ENCODE measurements at places on chromosomes 12 and 14. TPM values are rescaled to one million over a fixed set of nuclear protein-coding genes. Genes with fewer than 3 reads are reported as not detected.

DNA sequence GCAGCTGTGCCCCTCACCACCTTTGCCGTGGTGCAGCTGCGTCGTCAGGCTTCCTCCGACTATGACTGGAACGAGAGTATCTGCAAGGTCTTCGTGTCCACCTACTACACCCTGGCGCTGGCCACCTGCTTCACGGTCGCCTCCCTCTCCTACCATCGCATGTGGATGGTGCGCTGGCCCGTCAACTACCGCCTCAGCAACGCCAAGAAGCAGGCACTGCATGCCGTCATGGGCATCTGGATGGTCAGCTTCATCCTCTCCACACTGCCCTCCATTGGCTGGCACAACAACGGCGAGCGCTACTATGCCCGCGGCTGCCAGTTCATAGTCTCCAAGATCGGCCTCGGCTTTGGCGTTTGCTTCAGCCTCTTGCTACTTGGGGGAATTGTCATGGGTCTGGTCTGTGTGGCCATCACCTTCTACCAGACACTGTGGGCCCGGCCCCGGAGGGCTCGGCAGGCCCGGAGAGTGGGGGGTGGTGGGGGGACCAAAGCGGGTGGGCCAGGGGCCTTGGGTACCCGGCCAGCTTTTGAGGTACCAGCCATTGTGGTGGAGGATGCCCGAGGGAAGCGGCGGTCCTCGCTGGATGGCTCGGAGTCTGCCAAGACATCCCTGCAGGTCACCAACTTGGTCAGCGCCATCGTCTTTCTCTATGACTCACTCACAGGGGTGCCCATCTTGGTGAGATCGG is 2.6 kb downstream of the GPR162 start:
- DNase-seq: no peak

The RPGRIP1 gene
- 0.61 TPM for polyA plus RNA-seq

DNA sequence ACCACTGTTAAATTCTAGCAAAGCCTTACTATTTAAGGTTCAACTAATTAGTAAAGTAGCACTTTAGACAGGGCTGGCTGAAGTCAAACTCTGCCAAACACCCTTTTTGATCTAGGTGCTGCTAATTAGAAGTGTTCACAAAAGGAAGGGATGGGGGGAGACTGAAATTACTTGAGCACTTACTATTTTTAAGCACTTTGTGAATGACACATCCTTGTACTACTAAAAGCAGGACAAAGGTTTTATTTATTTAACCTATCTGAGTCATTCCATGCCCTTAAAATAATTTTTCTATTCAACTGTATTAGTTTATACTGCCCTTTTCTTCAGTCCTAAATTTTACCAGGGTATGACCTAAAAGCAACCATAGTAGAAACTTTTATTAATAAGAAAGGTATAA is 20.1 kb downstream of the MBIP start:
- DNase-seq: no peak

- DNase-seq: no peak
These were observed 35.7 kb downstream of the HIGD1C start for GRCh38 chr12:50988051-50988450.

DNA sequence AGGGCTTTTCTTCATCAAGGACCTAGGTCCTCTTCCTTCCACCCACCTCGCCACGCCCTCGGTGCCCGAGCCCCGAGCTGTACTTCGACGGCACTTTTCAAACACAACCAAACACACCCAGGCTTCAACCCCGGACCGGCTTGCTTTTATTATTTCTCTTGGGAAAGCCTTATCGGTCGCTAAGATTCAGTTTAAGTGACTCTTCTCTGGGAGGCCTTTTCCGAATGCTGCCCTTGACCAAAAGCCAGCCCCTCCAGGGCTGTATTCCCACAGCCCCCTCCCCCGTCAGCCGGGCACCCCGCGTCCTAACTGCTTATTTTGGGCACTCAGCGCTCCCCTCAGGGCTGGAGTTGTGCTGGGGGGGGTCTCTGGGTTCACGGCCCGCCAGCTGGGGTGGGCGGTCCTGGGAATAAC is 644 bp upstream of the PPP4R4 start:
- peak; percentile 81 for DNase-seq

The NFATC4 gene
- 145 TPM for polyA plus RNA-seq

DNA sequence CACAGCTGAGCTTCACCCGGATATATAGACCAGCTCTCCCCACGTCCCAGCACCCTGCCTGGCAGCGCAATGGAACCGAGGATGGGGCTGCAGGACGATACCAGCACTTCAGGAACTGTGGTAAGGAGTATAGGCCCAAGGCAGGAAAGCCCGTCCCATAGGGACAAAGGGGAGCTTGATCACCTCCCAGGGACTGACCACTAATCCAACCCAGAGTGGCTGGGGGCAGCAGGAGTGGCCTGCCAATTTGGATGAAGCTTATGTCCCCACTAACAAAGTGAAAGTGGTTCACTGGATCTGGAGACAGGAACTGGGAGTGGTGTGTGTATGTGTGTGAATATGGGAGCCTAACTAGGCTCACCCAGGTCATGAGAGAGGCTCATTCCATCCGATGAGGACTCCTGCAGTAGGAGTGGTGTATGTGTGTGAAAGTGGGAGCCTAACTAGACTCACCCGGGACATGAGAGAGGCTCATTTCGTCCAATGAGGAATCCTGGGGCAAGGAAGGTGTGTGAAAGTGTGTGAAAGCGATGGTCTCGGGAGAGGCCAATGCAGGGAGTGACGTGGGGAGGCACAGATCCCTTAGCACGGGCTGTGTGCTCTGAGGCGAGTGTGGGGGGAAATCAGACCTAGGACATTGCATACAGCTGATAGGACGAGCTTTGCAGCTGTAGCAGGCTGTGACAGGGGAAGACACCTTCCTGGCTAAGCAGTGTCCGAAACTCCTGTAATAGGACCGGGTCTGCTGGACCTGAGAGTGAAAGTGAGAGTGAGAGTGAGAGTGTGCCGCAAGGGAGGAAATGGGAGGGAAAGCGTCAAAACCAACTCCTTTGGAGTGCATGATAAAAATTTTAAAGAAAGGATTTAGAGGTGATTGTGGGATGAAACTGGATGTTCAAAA is 25.7 kb downstream of the KLRK1 start:
- DNase-seq: peak; percentile 82

GRCh38 chr14:55272922-55273321 is 1.7 kb downstream of the FBXO34 start:
- no peak for DNase-seq

DNA sequence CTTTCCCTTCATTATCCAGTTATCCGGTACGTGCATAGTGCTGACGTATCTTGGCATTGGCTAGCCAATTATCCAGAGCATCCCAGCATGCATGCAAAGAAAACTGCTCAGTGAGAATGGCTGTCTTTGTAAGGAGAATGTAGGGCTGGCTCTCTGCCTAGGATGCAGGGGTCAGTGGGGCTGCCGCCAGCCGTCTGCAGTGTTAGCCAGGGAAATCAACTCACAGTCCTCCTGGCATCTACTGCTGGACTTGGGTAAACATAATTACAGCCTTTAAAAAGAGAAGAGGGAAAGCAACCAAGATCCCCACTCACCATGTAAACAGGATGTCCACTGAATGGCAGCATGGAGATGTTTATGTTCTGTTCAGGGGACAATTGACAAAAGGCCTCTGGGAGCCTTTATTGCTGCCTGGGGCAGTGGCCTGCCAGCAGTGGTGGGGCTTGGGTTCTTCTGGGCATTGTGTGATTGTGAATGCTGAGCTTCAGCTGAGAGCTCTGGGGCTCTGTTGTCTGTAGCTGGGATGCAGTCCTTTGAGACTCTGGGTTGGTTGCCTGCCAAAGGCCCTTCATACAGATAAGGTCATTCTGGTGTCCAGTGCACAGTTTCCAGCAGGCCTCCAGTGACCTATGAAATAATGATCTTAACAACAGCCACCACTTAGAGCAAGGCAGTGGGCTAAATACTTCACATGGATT is 121.8 kb downstream of the TBC1D30 start:
- DNase-seq: no peak

The SLCO1C1 gene
- 0.13 TPM for polyA plus RNA-seq

DNA sequence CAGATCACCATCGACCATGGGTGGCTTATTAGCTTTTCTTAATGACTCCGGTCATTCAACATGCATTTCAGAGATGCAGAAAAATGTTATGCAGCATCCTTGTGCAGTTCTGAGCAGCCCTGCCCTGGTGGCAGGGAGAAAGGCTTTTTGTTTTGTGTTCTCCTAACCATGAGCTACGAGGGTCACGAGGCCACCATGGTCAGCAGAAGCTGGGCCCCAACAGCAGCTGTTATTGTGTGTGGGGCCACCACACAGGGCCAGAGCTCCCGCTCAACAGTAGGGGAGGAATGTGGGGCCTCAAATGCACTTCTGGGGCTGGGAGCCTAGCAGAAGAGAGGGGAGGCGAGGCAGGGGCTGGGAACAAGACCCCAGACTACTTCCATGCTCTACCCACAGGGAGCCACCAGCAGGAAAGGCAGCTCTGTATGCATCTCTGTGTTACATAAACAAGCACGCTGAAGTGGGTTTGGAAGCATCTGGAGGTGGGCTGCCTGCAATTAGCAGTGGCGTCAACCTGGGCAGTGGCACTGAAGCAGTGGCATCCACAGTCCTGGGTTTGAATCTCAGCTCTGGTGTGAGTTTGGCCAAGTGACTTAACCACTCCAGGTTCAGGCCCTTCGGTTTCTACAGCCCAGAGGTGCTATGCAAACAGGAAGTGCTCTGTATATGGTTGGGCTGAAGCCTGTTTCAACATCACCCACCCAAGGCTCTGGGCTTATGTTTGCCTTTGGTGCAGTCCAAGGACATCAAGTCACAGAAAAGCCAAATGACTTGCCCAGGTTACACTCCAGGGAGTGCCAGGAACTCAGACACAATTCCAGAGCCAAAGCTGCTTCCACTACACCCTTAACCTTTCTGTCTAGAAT is 16.3 kb downstream of the GLTP start:
- DNase-seq: no peak

GRCh38 chr14:69531135-69531534 is 43.5 kb downstream of the CCDC177 start:
- no peak for DNase-seq

GRCh38 chr14:39432619-39433451 is 602 bp upstream of the FBXO33 start:
- peak; percentile 98 for DNase-seq

GRCh38 chr12:7403466-7403865 is 40.5 kb downstream of the CD163L1 start:
- DNase-seq: no peak

GRCh38 chr12:76940671-76941445 is 62.0 kb upstream of the CSRP2 start:
- no peak for DNase-seq

DNA sequence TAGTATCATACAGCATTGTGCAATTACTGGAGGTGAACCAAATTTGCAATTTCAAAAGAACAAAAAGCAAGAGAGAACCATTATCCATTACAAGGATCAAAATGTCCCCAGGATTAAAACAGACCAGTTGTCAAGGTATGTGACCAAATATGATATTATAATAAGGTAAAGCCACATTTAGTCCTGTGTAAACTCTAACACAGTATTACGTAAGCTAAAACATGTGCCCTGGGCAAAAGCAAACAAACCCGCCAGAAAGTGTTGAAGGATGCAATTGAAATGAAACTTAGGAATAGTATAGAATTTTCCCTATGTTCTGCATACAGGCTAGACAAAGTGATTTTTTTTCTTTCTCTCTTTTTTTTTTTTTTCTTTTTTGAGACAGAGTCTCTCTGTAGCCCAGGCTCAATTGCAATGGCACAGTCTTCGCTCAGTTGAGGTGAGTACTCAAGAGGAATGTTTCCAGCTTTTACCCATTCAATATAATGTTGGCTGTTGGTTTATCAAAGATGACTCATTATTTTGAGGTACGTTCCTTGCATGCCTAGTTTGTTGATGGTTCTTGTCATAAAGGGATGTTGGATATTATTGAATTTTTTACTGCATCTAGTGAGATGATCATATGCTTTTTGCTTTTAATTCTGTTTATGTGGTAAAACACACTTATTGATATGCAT is 137.1 kb upstream of the FOXG1 start:
- DNase-seq: no peak

DNA sequence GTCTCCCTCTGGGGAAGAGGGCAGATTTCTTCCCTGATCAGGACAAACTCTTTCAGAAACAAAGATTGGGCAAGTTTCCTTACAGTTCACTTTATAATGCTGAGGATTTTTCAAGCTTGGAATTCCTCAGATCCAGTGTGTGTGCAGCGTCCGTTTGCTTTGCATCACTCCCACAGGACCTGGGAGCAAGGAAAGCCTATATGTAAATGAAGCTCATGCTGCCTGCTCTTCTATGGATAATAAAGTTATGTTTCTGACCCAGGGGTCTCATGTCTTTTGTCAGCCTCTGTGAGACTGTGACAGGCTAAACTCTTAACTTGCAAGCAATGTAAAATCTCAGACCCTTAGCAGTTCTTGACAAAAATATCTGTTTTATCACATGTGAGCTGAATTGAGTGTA is 41.6 kb downstream of the TRHDE start:
- no peak for DNase-seq

DNA sequence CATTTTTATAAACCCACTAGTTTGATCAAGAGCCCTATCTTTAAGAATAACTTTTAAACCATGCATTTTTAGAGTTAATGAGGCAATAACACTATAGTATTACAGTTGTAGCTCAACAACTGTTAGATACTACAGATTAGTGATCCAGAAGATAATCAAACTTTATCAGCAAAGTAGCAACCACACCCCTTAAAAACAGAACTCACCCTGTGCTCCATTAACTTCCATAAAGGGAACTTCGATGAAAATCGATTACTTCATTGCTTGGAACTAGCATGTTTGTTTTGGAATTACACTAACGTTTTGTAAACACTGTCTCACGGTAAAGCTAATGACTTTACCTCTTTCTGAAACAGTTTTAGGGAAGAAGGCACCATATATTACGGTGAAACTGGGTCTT is 1.4 kb downstream of the SGPP1 start:
- DNase-seq: no peak

DNA sequence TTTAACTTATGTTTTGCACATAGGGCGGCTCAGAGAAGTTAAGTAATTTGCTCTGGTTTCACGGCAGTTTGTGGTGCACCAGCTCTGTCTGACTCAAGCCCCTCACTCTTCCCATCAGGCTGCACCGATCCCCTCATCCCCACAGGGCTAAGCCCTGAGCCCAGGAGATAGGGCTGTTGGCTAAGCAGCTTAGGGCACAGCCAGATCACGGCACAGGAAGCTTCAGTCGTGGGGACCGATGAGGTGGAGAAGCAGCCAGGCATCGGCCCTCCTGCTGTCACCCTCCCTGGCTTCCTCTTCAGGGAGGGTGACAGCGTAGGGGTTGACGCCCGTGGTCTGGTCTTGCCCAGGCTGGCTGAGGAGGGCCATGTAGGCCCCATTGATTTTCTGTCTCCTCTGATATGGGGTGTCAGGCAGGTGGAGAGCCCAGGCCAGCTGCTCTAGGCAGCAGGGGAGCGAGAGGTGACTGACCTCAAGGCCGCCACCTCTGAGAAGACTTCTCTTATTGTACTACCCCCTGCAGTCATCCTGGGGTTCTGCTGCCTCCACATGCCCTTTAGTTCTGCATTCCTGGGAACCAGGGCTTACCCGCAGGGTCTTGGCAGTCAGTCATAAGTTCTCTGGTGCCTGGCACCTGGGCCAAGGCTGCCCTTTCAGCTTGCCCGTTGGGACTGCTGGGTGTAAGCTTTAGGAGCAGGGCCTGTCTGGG is 166.4 kb downstream of the TSPAN9 start:
- DNase-seq: no peak

The KRT79 gene
- polyA plus RNA-seq: 0.15 TPM

The SLC6A15 gene
- polyA plus RNA-seq: 0.16 TPM

- no peak for DNase-seq
These were observed 246.7 kb upstream of the G2E3 start for GRCh38 chr14:30312214-30312613.
